GM20000 (cell line): ENCODE measurements at places on chromosomes 4 and X.

GRCh38 chrX:71996826-71997225, 86.2 kb downstream of the NHSL2 start:
- DNase-seq, result no peak

- DNase-seq, result no peak
Measured at GRCh38 chr4:141686146-141686775, 49.9 kb downstream of the IL15 start.

GRCh38 chr4:106627051-106627450, 258.5 kb upstream of the GIMD1 start:
- no peak for DNase-seq

GRCh38 chr4:173002830-173003561, 165.6 kb upstream of the GALNT7 start:
- no peak for DNase-seq

- no peak for DNase-seq
Measured at GRCh38 chrX:17655211-17656034, 81.9 kb upstream of the SCML1 start.

GRCh38 chrX:22163326-22163725, 109.4 kb upstream of the CBLL2 start:
- no peak for DNase-seq

DNA sequence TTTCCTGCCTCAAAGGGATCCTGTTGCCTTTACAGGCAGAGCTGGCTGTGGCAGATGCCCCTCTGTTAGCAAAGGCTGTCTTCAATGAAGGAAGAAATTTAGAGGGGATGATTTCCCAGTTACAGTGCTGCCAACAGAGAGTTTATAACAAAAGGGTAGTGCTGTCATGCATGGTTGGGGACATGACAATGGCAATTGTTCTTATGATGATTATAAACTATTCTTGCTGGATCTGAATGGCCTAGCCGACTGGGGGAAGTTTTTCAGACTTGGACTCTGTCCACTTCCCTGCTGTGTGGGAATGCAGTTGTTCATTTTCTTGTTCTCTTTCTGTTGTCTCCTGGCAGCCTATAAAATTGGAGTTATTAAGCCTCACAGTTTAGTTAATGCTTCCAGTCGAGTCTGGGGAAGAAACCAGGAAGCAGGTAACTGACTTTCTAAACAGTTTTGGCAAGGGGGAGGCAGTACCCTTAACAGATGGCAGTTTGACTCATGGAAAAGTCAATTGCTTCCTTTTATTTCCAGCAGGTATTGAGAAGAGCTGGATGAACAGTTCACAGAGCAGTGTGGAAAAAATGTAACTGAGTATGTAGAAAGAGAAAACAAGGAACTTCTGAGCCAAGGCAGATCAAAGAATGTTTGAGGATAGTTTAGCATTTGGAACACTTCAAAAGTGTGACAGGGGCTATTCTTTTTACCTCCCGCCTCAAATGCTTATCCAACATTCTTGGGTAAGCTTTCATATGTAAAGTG, 582.6 kb downstream of the RAPGEF2 start:
- no peak for DNase-seq

GRCh38 chr4:61254406-61254805, 54.3 kb downstream of the ADGRL3 start:
- no peak for DNase-seq

- no peak for DNase-seq
Measured at GRCh38 chr4:88583631-88584470, 8.4 kb upstream of the HERC3 start.

DNA sequence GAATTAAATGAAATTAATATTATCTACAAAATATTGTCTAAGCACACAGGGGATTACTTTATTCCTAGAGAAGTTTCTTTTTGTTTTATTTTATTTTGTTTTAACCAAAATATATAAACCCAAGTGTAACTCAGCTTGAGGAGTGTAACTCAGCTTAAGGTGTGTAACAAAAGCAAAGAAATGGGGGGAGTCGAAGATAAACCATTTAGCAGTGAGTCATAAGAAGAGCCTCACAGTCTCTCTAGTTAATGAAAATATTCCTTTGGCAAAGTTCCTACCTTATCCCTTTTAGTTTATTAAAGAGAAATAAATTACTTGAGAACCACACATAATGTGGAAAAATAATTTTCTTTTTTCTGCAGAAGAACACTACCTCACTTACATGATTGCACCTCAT, 261.8 kb downstream of the KCTD8 start:
- no peak for DNase-seq

GRCh38 chr4:7506119-7506518, 71.4 kb upstream of the PSAPL1 start:
- no peak for DNase-seq

DNA sequence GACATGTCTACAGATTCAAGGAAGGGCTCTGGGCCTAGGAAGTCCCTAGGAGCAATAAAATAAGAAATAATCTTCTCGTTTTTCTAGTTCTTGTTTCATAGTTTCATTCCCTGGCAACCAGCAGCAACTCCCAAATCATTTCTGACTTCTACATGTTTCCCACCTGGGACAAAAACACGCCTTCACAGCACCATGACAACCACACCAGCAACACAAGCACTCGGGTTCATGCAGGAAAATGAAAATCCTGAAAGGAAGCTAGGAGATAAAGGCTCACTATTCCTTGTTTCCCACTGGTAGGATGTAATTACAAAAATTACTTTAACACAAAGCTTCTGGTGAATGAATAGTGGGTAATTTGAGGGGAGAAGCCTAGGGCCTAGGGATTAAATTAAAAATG, 158.9 kb downstream of the ADAMTS3 start:
- DNase-seq, result no peak

DNA sequence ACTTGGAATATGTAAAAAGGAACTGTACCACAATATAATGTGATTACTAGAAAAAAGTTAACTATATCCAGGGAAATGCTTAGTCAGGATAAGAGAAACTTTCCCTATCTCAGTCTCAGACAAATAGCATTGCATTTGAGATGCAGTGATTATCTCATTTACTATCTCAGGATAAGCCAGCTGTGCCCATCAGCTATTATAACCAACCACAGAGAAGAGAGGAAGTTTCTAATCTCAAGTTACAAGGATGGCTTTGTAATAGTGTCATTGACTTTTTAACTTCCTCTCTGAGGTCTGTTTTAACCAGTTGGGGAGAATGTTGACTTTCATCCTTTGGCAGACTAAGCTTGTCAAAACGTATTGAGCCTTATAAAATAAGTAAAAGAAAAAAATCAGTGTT, 56.5 kb downstream of the SNX25 start:
- DNase-seq, result no peak

- no peak for DNase-seq
Measured at GRCh38 chr4:110122201-110122600, 76.2 kb downstream of the ELOVL6 start.

- DNase-seq, result no peak
Measured at GRCh38 chrX:63744850-63745394, 40.1 kb downstream of the ARHGEF9 start.

DNA sequence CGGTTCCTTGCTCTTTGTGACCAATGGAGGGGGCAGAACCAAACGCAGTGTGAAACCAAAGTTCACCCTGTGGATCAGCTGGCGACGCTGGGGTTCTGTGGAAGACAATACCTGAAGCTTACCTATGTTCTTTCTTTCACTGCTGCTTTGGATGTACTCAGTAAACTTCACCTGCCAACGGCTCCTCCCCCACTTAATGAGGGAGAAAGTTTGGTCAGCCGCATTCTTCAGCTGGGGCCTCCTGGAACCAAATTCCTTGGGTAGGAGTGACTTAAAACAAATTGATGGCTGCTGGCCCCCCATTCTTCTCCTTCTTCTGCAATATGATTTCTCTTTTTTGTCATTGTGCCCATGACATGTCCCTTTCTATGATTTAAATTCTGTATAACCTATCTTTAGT, 282.4 kb downstream of the ANK2 start:
- DNase-seq, result no peak

- no peak for DNase-seq
Measured at GRCh38 chr4:140117947-140118346, 36.0 kb downstream of the MAML3 start.

DNA sequence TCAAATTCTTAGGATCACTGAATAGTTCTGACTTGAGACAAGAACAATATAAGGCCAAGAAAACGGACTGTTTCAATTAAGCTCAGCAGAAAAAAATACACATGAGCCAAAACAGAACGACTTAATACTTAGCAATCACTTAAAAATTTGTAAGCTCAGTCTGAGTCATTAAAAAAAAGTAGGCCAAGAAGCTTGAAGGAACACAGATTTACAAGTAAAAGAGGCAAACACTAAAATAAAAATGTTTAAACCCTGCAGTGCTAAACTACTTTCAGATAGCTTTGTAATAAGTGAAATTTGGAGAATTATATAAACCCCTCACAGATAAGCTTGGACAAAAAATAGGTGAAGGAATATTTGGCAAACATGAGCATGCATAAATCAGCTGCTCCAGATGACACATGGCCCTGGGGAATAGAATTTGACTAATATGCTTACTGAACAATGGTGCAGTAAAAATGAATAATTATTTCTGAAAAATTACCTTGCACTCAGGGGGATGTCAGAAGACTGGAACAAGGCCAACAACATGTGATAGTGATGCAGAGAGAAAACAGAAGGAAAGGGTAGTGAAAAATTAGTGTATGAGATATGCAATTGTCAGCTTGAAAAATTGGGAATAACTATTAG, 49.6 kb downstream of the LNX1 start:
- DNase-seq, result no peak

GRCh38 chr4:172256820-172257219, 443.6 kb downstream of the GALNTL6 start:
- DNase-seq, result no peak

GRCh38 chr4:52507774-52508173, 151.3 kb downstream of the USP46 start:
- no peak for DNase-seq

DNA sequence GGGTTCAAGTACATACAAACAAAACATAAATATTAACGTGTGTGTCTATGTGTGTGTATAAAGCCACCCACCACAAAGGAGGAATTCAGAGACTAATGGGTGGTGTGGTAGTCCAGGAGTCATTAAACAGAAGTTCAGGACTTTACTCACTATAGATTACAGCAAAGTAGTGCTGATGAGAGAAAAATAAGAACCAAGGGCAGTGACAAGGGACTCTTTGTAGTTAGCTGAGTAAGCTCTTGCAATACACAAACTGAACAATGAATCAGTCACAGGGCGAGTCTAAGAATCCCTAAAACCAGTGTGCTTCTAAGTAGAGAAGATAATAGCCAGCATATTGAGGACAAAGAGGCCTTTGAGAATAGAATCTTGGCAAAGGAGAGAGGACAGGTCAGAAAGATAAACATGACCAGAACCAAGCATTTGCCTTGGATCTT, 232.4 kb downstream of the PPP3CA start:
- DNase-seq, result no peak

DNA sequence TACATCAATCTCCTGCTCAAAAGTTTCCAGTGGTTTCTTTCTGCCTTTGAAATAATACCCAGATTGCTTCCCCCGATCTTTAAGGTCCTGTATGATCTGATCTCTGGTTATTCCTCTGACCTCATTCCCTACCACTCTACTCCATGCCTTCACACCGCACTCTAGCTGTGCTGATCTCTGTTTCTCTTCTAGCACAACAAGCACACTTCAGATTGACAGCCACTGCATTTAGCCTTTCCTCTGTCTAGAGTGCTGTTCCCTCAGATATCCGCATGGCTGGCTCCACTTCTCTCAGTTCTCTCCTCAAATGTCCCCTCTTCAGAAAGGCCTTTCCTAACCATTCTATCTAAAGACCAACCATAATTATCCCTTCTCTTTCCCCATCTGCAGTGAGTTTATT, 370.4 kb upstream of the FGF13 start:
- no peak for DNase-seq
